ENCODE measurements at places on chromosomes 13 and 19. TPM values are rescaled to one million over a fixed set of nuclear protein-coding genes. Genes with fewer than 3 reads are reported as not detected.

GRCh38 chr19:38744298-38744681, at the start of gene CAPN12:
Gene CAPN12, minus strand, starts transcription at chr19:38744474. Its CDS starts 309 bp downstream, at chr19:38744165.
- no peak for DNase-seq

- DNase-seq: no peak
These were observed 81.7 kb downstream of the KLF12 start for GRCh38 chr13:74052402-74052928.

DNA sequence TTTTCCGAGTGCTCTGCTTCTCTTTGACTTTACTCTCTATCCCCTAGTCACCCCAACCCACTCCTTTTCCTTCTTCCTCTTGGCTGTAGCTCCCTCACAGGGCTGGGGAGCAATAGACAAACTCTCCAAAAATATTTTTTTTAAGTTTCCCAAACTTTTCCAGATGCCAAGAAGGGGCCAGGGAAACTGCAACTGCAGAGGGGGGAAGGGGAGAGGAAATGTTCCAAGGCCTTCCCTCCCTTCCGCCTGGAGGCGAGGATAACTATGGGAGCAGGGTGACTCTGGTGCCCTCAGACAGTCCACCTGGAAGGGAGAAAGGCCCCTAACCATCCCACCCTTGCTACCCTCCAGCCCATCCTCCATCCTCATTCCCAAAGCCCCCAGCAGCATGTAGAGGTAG, 49.4 kb downstream of the LYL1 start:
- DNase-seq: no peak

GRCh38 chr19:28245937-28246336, 967.0 kb downstream of the UQCRFS1 start:
- DNase-seq: no peak

DNA sequence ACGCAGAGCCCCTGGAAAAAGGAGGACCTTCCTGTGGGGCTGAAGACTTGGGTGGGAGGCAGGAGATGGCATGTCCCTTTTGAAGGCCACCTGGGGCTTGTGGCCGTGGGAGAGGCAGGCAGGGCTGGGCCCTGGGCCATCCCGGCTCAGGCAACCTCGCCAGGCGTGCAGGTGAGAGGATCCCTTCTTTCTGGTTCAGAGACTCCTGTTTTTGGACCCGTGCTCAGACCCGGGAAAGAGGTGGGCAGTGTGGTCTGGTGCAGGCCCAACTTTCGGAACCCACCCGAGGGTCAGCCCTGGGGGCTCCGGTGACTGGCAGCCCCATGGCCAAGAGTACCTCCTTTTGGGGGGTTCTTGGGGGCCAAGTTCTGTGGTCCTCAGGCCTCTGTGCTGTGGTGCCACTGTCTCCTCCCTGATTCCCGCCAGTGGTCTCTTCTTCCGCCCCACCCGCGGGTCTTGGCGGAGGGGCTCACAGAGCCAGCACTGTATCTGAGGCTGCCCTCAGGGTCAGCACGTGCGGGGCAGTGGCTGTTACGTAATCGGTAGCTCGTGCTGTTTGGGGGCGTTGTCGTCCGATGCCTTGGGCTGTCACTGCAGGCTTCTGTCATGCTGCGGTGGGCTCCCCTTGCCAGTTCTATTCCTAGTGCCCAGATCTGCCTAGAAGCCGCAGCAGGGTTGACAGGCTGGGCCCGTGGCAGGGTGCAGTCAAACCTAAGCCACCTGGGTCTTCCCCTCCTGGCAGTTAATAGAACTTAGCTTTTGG, 42.7 kb downstream of the KDM4B start:
- no peak for DNase-seq

DNA sequence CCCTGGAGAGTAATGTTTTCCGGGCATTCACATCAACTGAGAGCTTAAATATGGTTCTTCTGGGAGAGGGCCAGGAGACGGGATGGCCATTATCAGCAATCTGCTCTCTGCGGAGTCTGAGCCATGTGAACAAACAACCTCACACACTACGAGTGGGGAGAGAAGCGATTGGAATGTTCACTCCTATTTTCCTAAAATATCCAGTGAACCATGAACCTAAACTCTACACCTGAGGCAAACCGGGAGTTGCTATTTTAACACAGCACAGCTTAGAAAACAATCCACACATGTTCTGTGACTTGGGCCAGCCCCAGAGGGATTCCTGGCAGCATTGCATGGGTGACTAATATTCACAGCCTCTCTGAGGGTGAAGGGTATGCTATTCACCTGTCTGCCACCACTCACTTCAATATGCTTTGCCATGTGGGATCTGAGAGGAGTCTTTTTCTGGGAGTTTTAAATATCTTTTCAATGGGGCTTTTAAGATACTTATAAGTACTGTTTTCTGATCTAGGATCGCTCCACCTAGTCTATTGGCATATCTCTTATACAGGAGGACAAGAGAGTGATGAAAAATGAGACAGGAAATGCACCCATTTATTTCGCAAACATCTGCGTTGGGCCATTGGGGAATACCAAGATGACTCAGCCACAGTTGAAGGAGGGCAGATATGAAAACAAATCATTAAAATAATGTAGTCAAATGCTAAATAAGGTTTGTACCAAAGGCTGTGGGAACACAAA, 72.6 kb upstream of the SERP2 start:
- no peak for DNase-seq

DNA sequence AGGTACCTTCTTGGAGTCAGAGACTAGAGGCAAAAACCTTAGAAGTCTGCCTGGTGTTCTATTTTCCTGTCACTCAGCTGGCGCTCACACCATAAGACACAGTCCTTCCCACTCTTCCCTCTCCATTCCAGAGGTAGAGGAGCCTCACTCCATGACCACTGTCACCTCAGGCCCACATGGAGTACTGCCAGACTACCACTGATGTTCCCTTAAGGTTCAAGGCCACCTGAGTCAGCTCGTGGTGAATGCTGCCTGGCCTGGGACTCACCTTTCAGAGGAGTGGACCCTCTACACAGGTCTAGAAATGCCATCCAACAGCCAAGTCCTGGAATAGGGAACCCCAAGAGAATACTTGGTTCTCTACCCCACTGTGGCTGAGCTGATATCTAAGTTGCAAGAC, 29.9 kb downstream of the RGCC start:
- DNase-seq: no peak

DNA sequence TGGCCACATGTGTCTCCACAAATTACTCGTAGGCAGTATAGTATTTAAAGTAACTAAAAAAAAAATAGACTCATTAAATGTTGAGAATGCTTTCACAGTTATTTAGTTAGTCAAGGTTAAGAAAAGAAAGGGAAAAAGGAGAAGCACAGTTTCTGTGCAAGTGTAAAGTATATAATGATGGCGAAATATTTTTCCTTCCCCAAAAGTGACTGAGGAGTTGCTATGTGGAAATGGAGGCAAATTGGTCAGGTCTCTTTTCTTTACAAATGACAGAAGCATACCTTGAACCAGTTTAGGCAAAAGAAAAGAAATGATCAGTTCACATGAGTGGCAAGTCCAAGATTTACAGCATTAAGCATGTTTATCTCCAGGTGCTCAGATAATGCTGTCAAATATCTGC, 18.0 kb downstream of the CSNK1A1L start:
- DNase-seq: no peak

- no peak for DNase-seq
These were observed 112.5 kb downstream of the ESD start for GRCh38 chr13:46684287-46685001.

DNA sequence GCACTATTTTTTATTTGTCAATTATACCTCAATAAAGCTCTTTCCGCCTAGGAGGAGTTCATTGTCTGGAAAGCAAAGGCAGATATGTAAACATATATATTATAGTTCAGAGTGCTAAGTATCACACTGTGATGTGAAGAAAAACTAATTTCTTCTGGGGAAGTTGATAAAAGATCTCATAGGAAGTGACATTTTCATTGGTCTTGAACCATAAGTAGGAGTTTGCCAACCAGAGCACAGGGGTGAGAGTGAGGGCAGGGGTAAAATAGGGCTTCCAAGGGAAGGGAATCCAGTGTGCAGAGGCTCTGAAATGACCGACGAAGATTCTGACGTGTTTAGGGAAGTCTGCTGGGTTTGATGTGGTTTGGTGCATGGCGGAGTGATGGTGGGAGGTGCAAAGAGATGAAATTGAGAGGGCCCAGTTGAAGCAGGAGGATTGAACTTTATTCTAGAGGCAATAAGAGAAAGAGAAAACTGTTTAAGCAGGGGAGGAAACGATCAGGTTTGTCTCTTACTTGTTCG, 780 bp upstream of the GTF2F2 start:
- peak; percentile 65 for DNase-seq

- DNase-seq: no peak
These were observed 50.6 kb downstream of the USPL1 start for GRCh38 chr13:30668312-30668711.

GRCh38 chr13:46595885-46596275, 42.9 kb downstream of the LRCH1 start:
- DNase-seq: no peak

DNA sequence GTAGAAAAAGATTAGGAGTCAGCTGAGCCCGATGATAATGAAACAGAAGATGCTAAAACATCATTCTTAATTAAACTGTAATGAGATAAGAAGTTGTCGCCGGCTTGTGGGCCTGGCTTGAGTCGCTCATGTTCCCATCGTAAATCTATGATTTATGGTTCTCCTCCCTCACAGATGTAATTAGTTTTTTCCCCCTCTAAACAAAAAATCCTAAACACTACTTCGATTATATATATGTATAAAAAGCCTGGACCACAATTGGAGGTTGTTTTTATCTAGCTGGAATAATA, 151.3 kb downstream of the PTPRS start:
- no peak for DNase-seq

GRCh38 chr13:99859178-99860177, 112.1 kb downstream of the ZIC5 start:
- DNase-seq: peak; percentile 22

GRCh38 chr19:6272411-6272791, 7.4 kb downstream of the MLLT1 start:
- no peak for DNase-seq

DNA sequence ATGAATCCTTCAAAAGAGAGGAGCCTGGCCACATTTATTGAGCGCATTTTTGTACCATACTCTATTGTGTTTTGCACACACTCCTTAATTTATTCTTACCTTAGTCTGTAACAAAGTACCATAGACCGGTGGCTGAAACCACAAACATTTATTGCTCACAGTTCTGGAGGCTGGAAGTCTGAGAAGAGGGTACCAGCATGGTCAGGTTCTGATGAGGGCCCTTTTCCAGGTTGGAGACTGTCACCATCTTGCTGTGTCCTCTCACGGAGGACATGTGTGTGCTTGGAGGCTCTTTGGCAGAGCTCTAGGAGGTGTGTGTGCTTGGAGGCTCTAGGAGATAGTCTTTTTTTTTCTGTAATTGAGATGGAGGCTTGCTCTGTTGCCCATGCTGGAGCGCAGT, 2.1 kb downstream of the ZNF331 start:
- no peak for DNase-seq

- no peak for DNase-seq
These were observed 281.5 kb upstream of the HTR2A start for GRCh38 chr13:47178090-47178950.

- DNase-seq: no peak
These were observed 12.1 kb downstream of the ADGRE5 start for GRCh38 chr19:14393329-14393728.

- DNase-seq: no peak
These were observed 19.7 kb downstream of the NEK5 start for GRCh38 chr13:52109116-52109670.

- DNase-seq: no peak
These were observed 26.5 kb upstream of the C13orf46 start for GRCh38 chr13:114000151-114001040.

ZNF83 gene
- total RNA-seq: 57.8 TPM

NDFIP2 gene
- 17.8 TPM for total RNA-seq

DAND5 gene
- total RNA-seq: 0.15 TPM

LGI4 gene
- total RNA-seq: 0.40 TPM

CD37 gene
- 268 TPM for total RNA-seq

TSHZ3 gene
- 1.8 TPM for total RNA-seq

ZNF419 gene
- 9.8 TPM for total RNA-seq

PODNL1 gene
- total RNA-seq: 0.58 TPM

RAB20 gene
- total RNA-seq: 4.1 TPM

TRAPPC2B gene
- 10.3 TPM for total RNA-seq

INSR gene
- 2.0 TPM for total RNA-seq
